Liver (tissue), 10 donors: ENCODE measurements at places on chromosomes 1 and 21. TPM values are rescaled to one million over a fixed set of nuclear protein-coding genes. Genes with fewer than 3 reads are reported as not detected.

GBP1 gene
- total RNA-seq: 9.1 TPM

ANGPTL3 gene
- 121 TPM for total RNA-seq

FGR gene
- total RNA-seq: 20.2 TPM

ASCL5 gene
- not detected for total RNA-seq

DNA sequence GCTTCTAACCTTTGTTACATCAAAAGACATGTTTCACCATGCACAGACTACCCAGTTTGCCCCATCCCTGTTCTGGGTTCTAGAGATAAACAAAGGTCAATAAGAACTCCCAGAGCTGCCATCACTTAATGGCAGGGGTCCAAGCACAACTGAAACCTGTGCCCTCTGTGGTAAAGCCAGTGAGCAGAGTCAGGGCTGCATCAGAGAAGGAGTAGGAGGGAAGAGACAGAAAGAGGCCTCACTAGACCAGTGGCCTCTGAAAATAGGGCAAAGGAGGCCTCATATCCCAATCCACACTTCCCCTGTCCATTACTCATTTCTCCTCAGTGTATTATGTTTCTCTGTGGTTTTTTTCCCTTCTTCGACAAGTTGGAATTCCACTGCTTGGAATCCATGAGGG lies 10.2 kb downstream of the ATP1A2 start:
- H3K4me3 ChIP-seq: no peak overlapping the region
- no peak overlapping the region for H3K27ac ChIP-seq
- H3K27me3 ChIP-seq: no peaks in the 10 kb centered on the region

GRCh38 chr1:234529950-234530237 lies 50.9 kb upstream of the TARBP1 start:
- H3K27me3 ChIP-seq: no peaks in the 10 kb centered on the region
- no peak overlapping the region for H3K27ac ChIP-seq
- H3K4me1 ChIP-seq: peaks cover 32% of the 10 kb centered on the region
- no peak overlapping the region for H3K4me3 ChIP-seq
- no peak for DNase-seq

GRCh38 chr1:73736125-73736524 lies 461.9 kb downstream of the LRRIQ3 start:
- no peak for DNase-seq
- no peaks in the 10 kb centered on the region for H3K4me1 ChIP-seq
- H3K27me3 ChIP-seq: no peaks in the 10 kb centered on the region
- H3K4me3 ChIP-seq: no peak overlapping the region
- H3K27ac ChIP-seq: no peak overlapping the region

GRCh38 chr1:214934045-214934444 lies 148.5 kb upstream of the KCNK2 start:
- H3K36me3 ChIP-seq: no peaks in the 10 kb centered on the region
- H3K27me3 ChIP-seq: no peaks in the 10 kb centered on the region
- no peaks in the 10 kb centered on the region for H3K4me1 ChIP-seq
- no peak for DNase-seq
- no peak overlapping the region for H3K4me3 ChIP-seq
- H3K27ac ChIP-seq: no peak overlapping the region

- H3K27ac ChIP-seq: no peak overlapping the region
- no peak for DNase-seq
- H3K4me3 ChIP-seq: no peak overlapping the region
- H3K4me1 ChIP-seq: no peaks in the 10 kb centered on the region
These were observed 880.6 kb downstream of the BRINP3 start for GRCh38 chr1:189597083-189597482.

DNA sequence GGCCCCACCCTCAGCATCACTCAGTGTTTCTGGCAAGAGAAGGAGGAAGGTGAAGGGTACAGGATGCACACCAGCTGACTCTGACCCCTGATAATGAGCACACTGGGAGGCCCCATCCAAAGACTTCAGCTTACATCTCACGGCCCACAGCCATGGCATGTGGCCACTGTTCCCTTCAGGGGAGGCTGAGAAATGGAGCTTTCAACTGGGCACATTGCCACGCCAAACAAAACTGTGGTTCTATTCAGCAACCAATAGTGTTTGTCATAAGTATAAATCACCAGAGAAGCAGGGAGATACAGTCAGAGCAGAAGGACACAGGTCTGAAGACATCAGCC lies 12.7 kb upstream of the TRAF3IP3 start:
- H3K36me3 ChIP-seq: peaks cover 7% of the 10 kb centered on the region
- no peak for DNase-seq
- no peak overlapping the region for H3K4me3 ChIP-seq
- H3K27me3 ChIP-seq: no peaks in the 10 kb centered on the region
